ENCODE measurements at places on chromosomes 7 and 10.

DNA sequence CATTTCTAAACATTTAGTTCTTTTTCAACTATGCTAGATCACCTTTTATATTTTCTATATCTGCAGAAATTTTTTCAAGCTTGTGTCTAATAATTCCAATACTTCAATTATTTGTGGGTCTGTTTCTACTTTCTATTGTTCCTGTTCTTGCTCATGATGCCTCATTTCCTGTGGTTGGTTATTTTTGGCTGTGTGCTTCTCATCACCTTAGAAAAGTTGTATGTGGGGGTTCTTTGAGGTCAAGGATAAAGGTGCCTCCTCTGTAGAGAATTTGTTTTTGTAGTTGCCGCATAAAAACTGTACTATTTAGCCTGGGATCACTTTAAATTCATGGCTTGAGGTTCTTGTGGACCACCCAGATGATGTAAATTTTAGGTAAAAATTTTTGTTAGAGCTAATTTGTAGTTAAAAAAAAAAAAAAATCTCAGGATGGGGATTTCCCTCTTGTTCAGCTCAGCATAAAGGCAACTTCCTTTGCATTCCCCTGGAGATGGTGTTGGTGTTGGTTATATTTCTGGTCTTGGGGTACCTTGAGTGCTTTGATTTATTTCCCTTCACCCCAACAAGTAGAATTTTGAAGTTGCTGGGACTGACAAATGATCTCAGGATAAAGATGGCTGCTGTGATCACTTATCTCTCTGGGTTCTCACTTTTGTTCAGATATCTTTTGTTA lies 27.0 kb upstream of the JAZF1 start:
- no peak for DNase-seq

DNA sequence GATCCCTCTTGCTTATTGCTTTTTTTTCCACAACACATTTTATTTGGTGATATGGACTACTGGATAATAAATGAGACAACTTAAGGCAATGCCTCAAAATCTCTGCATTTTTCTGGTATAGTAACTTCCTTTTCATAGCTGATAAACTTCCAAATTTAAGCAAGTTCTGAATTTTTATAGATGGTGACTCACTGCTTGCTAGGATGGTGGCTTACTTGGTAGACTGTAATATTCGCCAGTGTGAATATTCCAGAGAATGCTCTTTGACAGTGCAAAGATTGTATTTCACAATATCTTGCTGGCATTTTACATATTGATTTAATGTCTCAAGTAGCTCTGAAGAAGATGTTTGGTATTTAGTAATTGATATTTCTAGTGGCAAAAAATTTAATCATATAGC lies 472.4 kb downstream of the TFEC start:
- DNase-seq: no peak

- DNase-seq: no peak
Observed at GRCh38 chr7:34025600-34025999, 120.3 kb downstream of the BMPER start.

GRCh38 chr10:69572159-69573055 lies 815 bp downstream of the NEUROG3 start:
- DNase-seq: no peak

- DNase-seq: no peak
Observed at GRCh38 chr10:47380341-47381102, 3.6 kb downstream of the ZNF488 start.

DNA sequence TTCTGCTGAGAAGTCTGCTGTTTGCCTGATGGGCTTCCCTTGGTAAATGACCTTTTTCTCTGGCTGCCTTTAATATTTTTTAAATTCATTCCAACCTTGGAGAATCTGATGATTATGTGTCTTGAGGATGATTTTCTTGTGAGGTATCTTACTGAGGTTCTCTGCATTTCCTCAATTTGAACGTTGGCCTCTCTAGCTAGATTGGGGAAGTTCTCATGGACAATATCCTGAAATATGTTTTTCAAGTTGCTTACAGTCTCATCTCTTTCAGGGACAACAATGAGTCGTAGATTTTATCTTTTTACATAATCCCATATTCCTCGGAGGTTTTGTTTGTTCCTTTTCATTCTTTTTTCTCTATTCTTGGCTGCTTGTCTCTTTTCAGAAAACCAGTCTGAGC lies 208.4 kb downstream of the KIF20B start:
- DNase-seq: no peak

DNA sequence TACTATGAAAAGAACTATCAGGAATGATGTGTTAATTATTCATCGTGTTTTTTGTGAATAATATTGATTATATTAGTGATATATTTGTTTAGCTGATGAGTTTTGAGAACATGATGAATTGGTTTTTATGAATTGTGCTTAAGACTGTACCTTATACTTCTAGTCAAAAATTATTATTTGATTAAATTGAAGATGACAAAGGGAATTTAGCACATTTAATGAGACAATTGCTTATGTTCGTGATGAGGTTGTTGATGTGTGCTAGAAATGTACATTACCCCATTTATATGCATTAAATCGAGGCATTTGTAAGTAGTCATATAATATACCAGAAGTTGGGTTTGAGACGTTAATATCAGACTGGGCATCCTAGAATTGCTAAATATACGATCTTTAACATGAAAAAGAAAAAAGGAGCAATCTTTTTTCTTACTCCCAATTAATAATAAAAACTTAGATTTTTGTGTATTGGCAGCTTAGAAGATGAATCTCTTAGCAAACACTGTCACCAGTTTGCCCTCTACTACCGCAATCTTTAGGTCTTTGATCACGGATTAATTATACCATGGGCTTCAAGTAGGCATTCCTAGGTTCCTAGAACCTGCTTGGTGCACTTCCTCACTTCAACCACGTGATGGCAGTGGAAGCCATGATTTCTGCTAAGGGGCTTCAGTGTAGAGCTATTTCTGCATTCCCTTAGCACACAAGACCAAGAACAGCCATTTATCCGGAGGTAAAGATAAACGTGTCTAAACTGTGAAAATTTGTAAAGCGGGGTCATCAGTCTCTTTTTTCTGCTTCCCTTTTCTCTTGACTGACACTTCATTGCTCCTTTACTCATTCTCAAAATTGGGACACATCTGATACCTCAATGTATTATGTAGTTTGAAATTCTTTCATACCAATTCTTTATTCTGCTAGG lies 1.6 kb downstream of the KLHDC10 start:
- peak; percentile 61 for DNase-seq

- no peak for DNase-seq
Observed at GRCh38 chr7:134083766-134084487, 43.2 kb upstream of the LRGUK start.
